ENCODE measurements at places on chromosomes 12 and 14.

DNA sequence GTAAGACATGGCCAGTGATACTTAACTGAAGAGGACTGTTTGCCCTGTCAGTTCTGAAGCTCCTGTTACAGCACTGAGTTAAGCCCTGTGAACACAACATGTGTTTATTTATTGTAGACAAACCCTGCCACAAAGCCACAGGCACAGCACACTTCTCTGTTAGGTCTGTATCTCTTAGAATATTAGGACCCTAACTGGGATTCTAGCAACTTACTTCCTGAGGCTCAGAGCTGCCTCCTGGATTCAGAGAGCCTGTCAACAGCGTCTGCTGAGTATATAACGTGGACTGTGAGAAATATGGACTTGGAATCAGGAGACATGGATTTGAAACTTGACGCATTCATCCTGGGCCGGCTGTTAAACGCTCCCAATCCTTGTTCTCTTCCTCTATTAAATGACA lies 135.0 kb upstream of the HIF1A start:
- DNase-seq = no peak

DNA sequence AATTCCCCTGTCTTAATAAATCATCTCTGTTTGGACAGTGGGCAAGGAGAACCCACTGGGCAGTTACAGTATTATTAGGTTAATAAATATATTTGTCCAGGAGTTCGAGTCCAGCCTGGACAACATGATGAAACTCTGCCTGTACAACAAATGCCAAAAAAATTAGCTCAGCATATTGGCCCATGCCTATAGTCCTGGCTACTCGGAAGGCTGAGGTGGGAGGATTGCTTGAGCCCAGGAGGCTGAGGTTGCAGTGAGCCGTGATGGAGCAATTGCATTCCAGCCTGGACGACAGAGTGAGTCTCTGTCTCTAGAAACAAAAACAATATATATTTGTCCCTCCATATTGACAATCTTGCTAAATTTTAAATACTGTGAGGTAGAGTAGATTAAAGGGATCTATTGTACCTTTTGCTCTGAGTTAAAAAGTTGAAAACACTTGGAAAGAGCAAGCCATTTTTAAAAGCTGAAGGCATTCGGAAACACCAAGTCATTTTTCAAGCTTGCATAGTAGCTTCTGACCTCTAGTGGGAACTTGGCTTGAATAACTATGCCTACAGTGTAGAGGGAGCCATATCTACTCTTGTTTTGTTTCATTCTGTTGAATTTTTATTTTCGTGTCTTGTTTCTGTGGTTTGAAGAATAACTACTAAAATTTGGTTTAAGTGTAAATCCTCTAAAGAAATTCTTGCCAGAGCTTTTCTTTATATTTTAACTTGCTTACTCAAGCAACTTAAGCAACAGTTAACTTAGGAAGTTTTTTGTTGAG lies 14.6 kb upstream of the EEA1 start:
- DNase-seq = no peak

- DNase-seq = no peak
Measured at GRCh38 chr14:21087294-21088091, 11.0 kb downstream of the ZNF219 start.

DNA sequence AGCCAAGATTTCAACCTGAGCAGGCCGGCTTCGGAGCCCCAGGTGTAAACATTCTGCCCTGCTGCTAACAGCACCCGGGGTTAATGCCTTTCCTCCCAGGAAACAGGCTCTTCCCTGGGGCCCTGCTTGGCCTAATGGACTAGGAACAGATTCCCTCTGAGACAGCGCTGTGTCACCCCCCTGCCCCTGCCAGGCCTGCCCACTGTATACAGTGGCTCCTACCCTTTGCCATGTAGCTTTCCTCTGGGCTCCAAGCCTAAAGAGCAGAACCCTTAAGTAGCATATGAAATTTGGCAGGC lies 28.3 kb upstream of the BCDIN3D start:
- no peak for DNase-seq

GRCh38 chr12:12984149-12984548 lies 15.9 kb downstream of the HEBP1 start:
- no peak for DNase-seq

DNA sequence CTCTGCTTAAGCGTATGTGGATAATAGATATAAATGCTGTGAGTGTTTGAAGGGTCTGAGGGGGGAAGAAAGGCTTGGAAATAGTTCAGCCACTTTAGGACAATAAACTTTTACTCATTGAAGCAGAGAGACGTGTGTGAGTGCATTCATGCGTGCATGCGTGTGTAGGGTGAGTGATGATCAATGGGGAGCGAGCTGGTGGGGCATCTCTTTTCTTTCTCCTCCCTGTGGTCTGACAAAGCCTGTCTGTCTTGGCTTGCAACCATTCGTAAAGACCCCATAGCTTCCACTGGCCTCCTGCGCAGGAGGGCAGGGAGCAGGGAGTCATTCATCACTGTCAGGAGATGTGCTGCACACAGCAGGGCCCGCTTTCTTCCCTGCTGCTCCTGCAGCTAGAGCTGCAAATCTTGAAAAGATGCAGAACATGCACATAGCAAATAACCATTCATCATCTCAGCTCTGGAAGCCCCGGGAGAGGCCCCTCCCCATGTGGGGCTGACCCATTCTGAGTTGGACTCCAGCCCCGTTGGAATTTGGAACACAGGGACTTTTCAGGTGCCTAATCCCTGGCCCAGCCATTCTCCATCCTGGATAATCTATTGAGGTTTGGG lies 223.2 kb downstream of the PPM1H start:
- DNase-seq = no peak

DNA sequence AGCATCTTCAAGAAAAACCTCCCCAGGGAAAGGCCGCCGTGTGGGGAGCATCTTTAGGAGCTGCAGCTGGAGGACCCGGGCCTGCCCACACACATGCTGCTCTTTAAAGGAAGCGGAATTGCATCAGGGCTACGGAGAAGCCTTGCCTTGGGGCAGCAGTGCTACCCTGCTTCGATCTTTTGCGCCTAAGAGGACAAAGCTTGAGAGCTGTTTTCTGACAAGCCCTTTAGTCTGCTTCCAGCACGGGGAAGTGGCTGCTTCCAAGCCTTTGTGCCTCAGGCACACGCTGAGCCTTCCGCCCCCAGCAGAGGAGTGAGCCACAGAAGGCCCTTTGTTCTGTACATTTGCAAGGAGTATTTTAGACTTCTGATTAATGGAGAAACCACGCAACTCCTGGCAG lies 31.5 kb downstream of the COA8 start:
- DNase-seq = peak; percentile 79

- DNase-seq = no peak
Measured at GRCh38 chr14:25666877-25667276, 616.9 kb upstream of the STXBP6 start.

GRCh38 chr14:20580242-20580641 lies 7.6 kb downstream of the RNASE11 start:
- DNase-seq = no peak

GRCh38 chr12:100266585-100266834 lies 369 bp downstream of the DEPDC4 start:
- peak; percentile 89 for DNase-seq

- DNase-seq = peak; percentile 92
Measured at GRCh38 chr14:104665657-104666522, 23.5 kb upstream of the INF2 start.

DNA sequence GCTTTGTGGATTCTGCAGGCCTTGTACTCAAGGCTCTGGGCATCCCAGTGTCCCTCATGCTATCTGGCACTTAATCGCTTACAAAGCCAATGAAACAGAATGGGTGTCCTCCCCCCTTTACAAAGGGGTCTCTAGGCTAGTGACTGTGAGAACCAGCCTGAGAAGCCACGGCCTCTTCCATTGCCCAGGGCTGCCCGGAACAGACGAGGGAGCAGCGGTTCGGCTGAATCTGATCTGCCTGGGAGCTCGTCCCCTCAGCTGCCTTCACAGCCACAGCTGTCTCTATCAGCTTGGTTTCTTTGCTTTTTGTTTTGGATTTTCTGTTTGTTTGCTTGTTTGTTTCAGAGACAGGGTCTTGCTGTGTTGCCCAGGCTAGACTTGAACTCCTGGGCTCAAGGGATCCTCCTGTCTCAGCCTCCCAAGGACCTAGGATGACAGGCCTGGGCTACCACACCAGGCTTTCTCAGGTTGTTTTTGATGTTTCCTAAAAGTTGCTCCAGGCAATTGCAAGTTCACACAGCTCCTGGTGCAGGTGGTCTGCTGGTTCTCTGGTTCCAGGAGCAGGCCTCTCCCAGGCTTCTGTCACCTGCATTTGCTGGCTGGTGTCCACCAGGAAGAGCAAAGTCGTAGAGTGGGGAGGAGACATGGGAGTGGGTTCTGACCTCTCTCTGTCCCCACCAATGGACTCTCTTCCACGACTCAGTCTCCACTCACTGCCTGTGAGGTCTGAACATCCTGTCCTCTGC lies 10.9 kb upstream of the RIN3 start:
- no peak for DNase-seq

DNA sequence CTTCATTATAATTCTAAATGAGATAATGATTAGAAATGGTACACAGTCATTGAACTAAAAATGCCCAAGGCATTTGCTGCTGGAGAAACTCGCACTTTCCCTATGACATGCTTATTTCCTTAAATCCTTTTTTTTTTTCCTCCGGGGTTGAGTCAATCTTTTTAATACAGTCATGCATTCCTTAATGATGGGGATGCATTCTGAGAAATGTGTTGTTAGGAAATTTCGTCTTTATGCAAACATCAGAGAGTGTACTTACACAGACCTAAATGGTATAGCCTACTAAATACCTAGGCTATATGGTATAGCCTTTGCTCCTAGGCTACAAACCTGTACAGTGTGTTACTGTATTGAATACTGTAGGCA lies 29.8 kb upstream of the DACT1 start:
- no peak for DNase-seq

GRCh38 chr14:73714656-73715081 lies 485 bp upstream of the PNMA1 start:
- DNase-seq = no peak

DNA sequence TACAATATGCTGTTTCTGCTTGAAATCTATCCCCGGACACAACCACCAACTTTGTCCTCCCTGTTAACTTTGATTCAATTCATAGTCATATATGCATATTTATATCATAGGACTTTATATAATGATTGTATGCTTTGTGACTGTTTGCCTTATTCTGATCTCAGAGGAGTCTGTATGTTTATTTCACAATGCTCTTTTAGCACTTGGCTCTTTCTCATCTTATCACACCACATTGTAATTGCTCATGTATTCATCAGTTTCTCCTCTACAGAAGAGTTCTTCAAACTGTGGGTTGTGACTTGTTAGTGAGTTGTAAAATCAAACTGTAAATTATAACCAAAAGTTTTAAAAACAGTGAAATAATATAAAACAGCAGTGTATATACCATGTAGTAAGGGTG lies 21.7 kb upstream of the PPM1A start:
- no peak for DNase-seq

GRCh38 chr12:123928274-123928865 lies 44.3 kb downstream of the CCDC92 start:
- DNase-seq = no peak

GRCh38 chr12:84128117-84128991 lies 784.2 kb downstream of the SLC6A15 start:
- no peak for DNase-seq

DNA sequence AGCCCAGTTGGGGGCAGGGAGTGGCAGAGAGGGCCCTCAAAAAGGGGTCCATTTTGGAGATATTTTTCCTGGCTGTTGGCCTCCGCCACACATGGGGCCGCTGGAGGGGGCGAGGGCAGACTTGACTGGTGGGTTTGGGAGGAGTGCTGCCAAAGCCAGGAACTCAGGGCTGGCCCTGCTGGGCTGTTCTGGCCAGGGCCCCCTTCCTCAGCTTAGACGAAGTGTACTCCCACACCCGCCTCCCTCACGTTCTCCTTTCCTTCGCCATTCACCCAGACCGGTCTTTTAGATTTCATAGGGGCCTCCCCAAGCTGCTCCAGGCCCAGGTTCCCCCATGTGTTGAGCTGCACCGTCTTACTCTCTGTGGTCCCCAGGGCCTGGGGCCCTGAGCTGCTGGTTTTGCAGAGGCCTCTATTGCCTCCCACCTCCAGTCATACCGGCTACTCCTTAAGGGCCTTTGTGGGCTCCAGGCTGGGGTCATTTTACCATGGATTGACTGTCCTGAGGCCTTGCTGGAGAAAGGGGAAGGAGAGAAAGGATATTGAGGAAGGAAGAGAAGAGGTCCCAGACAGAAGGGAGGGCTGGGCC lies 1.3 kb downstream of the KRT7 start:
- DNase-seq = peak; percentile 22

GRCh38 chr14:103679351-103679750 lies 35.9 kb downstream of the XRCC3 start:
- DNase-seq = no peak

DNA sequence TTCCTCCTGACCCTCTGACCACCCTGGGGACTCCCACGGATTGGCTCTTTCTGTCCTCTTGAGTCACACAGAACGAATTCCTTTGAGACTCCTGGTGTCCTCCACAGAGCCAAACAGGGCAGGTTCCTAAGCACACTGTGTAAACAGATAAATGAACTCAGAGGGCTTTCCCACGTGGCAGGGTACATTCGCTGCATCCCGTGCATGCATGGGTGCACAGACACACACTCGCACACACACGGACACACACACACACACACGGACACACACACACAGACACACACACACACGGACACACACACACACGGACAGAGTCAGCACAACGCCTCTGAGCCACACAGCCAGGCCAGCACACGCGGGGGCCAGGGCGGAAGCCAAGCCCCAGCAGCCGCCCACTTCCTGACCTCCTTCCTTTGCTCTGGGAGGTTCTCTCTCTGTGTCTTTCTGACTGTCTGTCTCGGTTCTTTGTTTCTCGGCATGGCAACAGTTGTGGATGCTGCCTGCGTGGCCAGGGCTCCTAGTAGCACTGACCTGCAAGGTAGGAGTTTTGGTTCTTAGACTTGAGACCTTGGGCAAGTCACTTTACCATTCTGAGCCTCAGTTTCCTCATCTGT lies 706 bp downstream of the CRACR2A start:
- DNase-seq = no peak

DNA sequence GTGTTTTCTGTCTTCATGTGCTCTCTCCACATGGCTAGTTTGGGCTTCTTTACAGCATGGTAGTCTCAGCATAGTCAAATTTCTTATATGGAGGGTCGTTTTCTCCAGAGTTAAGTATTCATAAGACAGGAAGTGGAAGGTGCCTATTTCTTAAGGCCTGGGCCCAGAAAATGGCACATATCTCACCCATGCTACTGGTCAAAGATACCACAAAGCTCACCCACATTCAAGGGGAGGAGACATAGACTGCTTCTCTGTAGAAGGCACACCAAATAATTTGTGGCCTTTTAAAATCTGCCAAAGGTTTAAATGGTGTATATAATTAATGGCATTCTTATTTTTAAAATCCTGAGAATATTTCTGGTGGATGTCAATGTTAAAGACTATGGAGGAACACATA lies 44.8 kb downstream of the CCDC91 start:
- DNase-seq = no peak

DNA sequence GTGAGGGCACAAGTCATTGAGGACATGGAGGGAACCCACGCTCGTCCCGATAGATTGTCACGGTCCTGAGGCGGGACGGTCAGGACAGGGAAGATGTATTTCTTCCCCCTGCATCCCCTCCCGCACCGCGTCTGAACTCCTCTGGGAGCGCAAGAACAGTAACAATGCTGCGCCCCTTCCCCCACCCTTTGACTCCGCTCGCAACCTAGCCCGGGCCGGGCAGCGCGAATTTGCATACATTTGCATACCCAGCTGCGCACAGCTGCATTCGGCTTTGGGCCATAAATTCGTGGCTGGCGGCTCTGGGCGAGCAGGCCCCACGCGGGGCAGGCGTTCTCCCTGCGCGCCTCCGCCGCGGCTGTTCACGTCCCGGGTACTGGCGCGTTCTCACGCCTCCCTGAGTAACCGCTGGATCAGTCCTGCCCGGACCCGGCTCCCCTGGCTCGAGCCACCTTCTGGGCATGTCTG lies 29.0 kb upstream of the SMUG1 start:
- DNase-seq = peak; percentile 88

Data from dorsolateral prefrontal cortex (tissue), 122 donors.